Right atrium auricular region (tissue), 2 donors: ENCODE measurements at places on chromosomes 5 and 9.

DNA sequence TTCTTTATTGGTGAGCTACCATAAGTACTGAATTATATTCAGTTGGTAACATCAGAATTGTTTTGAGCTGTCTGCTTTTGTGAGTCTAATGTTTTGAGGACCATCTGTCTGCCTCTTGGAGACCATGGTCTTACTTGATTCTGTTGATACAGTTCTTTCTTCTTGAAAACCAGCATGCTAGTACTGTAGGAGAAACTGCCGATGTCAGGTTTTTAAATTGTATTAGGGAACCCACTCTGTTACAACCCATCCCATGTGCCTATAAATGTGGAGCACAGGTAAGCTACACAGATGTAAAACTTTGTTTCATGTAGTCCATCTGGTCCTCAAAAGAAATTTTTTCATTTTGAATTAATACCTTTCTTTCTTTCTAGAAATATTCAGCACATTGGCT lies 103.4 kb upstream of the DMRTA1 start:
- H3K4me3 ChIP-seq = no peak overlapping the region
- no peaks in the 10 kb centered on the region for H3K4me1 ChIP-seq
- DNase-seq = no peak
- no peaks in the 10 kb centered on the region for H3K36me3 ChIP-seq
- H3K27ac ChIP-seq = no peak overlapping the region

- H3K4me1 ChIP-seq = no peaks in the 10 kb centered on the region
- no peaks in the 10 kb centered on the region for H3K36me3 ChIP-seq
- no peak overlapping the region for H3K4me3 ChIP-seq
- H3K27me3 ChIP-seq = no peaks in the 10 kb centered on the region
Measured at GRCh38 chr9:121731919-121732318, 80.5 kb downstream of the DAB2IP start.

DNA sequence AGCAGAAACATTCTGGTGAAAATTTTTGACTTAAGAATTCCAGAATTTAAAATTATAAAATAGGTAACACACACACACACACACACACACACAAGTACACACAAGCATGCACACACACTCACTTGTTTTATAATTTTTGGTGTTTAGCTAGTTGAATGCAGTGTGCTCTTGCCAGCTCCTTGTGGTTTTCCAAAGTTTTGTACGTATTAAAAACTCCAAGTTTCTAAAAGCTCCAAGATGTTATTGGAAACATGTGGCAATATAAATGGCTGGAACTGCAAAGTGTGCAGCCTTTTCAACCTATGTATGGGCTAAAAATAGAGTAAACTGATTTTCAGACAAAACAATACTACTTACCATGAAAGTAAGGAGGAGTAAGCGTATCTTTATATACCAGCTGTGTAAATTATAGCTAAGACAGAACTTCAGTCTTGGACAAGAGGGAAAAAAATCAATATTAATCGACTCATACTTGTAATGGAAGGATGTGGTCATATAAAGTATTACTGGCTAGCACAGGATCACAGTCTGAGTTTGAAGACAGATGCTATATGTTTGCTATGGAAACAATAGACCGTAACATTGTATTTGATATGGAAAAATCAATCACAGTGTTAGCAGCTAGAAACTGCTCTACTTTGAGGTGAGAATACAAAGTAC lies 727.1 kb upstream of the GRAMD2B start:
- H3K4me1 ChIP-seq = peaks cover 5% of the 10 kb centered on the region
- no peaks in the 10 kb centered on the region for H3K36me3 ChIP-seq
- H3K27me3 ChIP-seq = no peaks in the 10 kb centered on the region
- no peak overlapping the region for H3K27ac ChIP-seq

DNA sequence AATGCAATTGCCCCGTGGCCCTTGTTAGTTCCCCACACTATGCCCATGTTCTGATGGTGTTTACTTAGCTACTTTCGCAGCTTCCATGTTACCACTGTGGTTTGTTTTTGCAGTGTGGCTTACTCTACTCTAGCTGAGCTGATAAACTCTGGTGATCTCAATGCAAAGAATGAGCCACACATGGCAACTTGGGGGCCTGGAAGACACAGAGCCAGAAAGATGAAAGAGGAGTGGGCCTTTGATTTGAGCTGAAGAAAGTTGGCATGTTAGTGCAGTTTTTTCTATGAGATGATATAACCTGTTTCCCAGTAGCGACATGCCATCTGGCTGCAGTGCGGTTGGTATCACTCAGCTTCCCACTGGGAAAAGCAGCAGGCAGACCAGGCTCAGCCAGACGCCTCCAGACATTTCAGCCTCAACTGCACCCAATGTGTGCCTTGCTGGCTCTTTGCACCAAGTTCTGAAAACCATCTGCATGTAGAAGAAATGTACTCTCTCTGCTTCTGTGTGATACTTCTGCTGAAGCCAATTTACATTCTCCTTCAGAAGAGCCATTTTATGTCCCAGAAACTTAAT lies 329.4 kb downstream of the ARHGEF28 start:
- H3K4me1 ChIP-seq = no peaks in the 10 kb centered on the region
- no peak for DNase-seq
- no peak overlapping the region for H3K4me3 ChIP-seq
- H3K27ac ChIP-seq = no peak overlapping the region
